GM04504 (cell line): ENCODE measurements at places on chromosomes 1 and 21.

- DNase-seq, result no peak
Observed at GRCh38 chr1:182173808-182174512, 112.4 kb upstream of the ZNF648 start.

DNA sequence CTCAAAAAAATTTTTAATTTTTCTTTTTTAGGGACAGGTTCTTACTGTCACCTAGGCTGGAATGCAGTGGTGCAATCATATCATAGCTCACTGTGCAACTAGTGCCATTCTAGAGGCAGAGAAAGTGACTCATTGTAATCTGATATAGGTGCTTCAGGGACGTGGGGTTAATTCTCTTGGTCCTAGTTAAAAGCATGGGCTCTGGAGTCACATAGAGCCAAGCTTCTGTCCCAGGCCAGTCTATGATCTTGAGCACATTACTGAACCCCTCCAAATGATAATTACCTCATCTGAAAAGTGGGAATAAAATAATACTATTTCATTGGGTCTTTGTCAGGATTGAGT, 1.1 kb upstream of the ADIPOR1 start:
- DNase-seq, result no peak

DNA sequence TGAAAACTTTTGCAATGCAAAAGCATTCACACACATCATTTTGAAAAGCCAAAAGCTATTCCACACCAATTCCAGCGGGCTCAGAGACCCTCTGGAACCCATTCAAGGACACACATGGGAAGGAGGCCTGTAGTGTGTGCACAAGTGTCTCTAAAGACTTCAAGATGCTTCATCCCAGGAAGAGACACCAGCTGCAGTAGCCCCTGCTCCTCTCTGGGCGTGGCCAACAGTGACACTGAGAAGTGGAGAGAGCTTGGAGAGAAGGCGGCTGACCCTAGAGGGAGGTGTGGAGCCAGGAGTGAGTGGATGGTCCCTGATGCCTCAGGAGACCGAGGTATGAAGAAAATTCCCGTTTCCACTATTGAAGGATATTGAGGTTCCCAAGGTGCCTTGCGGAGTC, 14.9 kb upstream of the TNNI1 start:
- no peak for DNase-seq

DNA sequence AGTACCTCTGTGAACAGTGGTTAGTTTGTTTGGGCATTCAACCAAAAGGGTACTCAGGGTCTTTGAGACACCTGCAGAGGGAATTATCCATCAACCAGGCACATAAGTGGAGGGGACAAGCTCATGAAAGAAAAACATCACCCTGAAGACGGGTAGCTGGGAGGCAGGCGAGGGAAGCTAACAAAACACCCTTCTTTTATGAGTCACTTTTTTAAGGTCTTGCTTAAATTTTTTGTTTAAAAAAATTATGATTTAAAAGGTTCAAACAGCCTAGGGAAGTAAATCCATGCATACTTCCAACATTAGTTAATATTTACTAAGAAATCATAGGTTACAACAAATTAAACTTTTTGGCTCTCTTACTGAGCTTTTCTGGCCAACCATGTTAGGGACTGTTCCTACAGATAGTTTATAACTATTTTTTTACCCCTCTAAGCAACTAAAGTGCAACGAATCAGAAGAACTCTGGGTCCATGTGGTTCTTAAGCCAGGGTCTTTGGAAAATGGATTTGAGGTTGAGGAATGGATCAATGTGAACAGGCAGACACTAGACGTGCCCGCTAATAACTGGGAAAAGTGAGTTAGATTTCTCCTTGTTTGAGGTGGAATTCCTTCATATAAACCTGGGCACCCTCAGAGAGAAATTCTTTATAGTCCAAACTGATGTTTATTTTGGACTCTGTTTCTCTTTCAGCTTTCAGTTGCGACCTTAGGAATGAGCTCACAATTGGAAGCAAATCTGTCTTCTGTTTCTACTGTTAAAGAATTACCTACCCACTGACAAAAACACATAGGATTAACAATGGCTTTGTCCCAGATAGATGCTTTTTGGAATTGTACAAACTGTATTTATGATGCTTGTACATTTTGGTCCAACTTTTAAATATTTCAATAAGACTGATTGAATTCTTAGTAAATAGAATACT, 123.0 kb downstream of the LYPLAL1 start:
- no peak for DNase-seq

- no peak for DNase-seq
Observed at GRCh38 chr21:38957575-38958322, 152.0 kb downstream of the ETS2 start.

DNA sequence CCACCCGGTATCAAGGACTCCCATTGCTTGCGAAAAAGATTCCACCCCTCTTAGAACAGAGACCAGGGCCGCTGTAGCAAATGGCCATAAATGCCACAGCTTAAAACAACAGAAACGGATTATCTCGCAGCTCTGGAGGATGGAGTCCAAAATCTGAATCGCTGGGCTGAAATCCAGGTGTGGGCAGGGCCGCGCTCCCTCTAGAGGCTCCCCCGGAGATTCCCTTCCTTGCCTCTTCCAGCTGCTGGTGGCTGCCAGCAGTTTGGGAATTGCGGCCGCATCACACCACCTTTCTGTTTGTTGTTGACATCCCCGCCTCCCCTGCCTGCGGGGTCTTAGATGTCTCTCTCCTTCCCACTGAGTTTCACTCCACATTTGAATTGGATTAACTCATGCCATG, 15.6 kb downstream of the PDE9A start:
- DNase-seq, result no peak
